Hepatocyte (in vitro differentiated cells): ENCODE measurements at places on chromosomes 16 and 17.

DNA sequence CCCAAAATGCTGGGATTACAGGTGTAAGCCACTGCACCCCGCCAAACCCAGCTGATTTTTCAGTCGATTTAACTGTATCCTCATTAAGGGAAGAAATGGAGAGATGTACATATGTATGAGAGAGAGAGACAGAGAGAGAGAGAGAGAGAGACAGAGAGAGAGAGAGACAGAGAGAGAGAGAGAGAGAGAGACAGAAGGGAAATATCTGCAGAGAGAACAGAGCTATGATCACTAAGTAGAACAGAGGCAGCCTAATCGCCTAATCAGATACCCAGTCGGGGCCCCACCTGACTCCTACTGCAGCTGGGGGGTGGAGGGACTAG lies 70.0 kb downstream of the RBBP6 start:
- no peak for DNase-seq

GRCh38 chr17:61440697-61441096 lies 11.5 kb upstream of the TBX4 start:
- DNase-seq: no peak

DNA sequence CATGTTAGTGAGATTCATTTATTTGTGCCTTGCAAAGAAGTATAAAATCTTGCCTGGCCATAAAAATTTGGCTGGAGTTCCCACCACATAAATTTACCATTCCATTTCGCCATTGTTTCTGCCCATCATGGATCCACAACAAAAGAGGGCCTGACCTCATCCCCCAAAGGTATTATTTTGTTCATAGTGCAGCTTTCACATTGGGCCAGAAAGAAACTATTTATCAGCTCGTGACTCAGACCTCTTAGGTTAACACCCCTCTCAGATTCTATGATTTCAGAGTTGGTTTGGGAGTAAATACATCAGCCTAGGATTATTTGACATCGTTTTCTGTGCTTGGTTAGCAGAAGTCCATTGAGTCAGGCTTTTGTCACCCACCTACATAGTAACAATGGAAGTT lies 108.1 kb downstream of the SHISA6 start:
- no peak for DNase-seq

DNA sequence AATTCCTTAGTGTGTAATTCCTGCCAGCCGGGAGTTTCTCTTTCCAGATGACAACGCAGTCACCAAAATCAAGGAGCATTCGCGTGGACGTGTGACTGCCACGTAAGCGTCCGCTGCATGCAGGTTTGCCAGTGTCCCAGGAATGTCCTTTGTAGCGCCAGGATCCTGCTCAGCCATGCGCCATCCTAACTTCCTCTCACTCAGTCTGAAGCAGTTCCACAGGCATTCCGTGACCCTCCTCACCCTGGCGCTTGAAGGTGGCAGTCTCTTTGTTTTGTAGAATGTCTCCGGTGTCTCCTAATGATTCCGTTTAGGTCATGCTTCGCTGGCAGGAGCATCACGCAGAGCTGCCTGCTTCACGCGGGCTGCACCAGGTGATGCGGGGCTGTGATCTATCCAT lies 88.6 kb downstream of the RPTOR start:
- no peak for DNase-seq

DNA sequence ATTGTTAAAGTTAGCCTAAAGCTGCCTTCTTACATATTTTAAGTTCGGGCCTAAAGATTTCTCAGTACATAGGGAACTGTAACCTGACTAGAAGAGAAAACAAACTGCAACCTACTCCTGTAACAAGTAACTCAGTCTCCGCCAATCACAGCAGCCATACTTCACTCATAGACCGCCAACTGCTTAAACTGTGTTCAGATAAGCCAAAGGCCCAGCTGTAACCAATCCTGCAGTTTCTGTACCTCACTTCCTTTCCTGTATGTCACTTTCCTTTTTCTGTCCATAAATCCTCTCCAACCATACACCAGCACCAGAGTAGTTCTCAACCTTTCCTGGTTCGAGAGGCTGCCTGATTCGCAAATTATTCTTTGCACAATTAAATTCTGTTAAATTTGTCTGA lies 41.5 kb downstream of the GLG1 start:
- DNase-seq: no peak

DNA sequence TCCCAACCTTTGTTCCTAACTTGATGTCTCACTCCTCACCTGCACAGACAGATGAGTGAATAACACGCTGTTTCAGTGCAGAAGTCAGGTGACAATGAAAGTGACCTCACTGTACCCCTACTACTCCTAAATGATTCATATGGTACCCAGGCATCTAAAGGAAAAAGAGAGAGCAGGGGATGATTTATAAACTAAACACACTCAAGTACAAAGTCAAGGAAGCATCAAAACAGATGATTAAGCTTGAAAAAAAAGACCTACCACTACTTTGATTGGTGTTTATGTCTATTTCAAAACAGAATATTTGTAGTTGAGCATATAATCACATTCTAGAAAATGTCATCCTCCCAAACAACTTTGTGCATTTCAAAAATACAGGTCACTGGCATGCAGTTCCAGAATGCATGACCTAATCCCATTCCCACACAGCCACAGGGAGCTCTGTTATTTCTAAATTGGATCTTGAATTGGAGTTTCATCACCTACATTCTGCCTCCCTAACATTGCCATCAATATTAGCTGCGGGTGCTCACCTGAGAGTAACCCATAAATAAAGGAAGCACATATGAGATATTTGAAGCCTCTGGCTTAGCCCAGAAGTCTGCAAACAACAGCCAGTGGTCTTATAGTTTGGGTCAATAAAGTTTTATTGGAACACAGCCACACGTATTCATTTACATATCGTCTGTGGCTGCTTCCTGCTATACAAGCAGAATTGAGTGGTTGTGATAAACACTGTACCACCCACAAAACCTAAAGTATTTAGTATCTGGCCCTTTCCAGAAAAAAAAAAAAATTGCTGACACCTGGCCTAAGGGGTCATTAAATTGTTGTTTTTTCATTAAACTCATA lies 14.0 kb downstream of the HS3ST3A1 start:
- no peak for DNase-seq

DNA sequence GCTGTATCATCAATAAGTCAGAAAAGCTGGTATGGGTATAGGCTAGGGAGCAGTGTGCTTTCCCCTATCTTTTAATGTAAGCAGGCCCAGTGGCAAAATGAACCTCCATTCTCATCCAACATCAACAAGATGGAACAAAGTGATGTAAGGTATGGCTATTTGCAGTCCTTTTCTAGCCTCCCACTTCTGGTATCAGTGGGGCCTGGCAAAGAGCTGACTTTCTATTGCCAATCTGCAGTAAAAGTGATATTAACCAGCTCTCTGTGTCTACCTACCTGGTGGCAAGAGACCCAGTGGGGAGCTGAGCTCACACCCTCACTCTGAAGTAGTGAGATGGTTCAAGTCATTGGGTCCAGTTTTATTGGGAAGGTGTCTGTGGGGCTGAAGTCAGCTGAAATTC lies 1492.6 kb downstream of the CDH11 start:
- DNase-seq: no peak

DNA sequence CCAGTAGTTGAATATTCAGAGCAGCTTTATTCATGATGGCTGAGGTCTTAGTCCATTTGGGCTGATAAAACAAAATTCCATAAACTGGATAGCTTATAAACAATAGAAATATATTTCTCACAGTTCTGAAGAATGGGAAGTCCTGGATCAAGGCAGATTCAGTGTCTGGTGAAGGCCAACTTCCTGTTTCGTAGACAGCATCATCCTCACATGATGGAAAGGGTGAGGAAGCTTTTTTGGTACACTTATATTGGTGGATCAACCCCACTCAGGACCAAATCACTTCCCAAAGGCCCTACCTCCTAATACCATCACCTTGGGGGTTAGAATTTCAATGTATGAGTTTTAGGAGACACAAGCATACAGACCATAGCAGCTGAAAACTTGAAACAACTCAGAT lies 224.2 kb downstream of the CYB561 start:
- no peak for DNase-seq

- no peak for DNase-seq
Observed at GRCh38 chr17:20961586-20961985, 81.2 kb downstream of the USP22 start.

GRCh38 chr16:66286527-66286926 lies 80.0 kb upstream of the CDH5 start:
- no peak for DNase-seq

GRCh38 chr17:35341411-35341992 lies 31.9 kb downstream of the SLFN11 start:
- DNase-seq: no peak

DNA sequence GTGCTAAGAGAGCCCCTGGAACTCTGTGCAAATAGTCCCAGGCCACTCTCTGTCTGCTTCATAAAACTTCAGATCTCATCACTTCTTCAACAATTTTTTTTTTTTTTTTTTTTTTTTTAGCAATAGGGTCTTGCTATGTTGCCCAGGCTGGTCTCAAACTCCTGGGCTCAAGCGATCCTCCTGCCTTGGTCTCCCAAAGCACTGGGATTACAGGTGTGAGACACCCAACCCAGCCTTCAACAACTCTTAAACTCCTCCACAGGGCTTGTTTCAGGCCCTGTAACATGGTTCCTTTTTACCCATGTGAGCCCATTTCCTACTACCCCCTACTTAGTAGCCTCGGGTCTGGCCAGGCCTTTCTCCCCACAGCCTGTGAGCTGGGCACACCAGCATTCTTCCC lies 39.3 kb upstream of the ICAM2 start:
- no peak for DNase-seq

GRCh38 chr16:86289304-86289703 lies 221.0 kb upstream of the FOXF1 start:
- DNase-seq: no peak

DNA sequence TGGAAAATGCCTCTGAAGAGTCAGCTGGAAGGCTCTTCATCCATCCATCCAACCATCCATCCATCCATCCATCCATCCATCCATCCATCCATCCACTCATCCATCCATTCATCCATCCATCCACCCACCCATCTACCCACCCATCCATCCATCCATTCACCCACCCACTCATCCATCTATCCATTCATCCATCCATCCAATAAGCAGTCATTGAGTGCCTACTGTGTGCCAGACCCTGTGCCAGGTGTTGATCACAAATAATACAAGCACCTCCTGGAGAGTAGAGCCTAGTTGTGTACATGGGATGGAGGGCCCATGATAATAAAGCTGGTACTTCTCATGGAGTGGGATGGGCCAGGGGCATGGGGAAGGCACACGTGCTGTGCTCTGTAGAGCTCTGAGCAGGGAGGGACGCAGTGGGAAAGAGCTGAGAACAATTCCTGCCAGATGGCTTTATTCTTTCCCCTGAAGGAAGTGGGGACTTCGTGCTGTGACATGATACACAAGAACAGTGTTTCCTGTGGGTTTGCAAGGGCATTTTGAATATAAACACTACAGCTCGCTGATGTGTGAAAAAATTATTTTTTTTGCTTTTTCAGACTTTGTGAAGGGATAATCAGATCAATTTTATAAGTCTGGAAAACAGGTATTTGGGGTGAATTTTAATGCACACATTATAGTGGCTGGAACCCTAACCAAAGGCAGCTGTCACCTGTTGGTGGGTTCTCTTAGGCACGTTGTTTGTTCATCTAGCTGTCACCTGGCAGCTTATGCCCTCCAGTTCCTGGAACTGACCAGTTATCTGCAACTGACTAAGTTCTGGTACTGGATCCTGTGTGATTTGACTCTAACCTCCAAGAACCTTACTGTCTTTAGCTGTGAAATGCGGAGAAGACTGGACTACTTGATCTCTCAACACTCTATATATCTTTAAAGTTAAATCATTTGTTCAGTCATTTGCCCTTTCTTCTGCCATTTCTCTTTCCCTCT lies 61.3 kb downstream of the PRKCB start:
- no peak for DNase-seq

DNA sequence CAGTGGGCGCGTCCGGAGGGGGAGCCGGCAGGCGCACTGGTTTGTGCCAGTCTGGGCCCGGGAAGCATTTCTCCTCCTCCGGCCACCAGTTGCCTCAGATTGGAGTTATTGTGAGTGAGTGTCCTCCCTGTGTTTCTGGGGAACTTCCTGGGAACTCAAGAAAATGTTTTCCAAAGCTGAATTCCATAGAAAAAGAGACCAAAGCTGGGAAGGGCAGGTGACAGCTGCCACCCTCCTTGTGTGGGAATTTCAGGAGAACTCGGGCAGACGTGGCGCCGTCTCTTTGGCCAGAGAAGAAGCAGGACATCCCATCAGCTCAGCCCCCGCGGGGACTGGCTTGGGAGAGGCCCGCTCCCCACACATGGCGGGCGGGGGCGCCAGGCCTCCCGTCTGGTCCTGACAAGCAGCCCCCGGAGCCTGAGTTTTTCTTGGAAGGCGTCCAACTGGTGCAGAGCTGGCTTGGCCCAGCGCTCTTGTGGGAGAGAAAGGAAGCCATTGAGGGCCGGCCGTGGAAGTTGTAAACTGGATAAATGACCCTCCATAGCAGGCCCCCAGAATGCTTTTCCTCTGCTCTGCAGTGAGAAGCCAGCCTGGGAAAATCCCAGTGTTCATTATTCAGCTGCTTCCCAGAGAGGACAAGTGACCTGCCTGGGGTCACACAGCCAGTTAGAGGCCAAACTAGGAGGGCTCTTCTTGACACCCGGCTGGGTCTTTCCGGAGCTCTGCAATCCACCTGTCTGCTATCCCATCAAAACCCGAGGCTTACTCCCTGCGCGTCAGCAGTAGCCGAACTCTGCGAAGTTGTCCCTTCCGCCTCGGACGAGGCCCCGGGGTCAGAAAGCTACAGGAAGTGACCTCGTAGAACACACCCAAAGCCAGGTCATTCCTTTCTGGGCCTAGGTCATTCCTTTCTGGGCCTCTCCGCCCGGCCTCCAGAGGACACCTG lies 39.2 kb upstream of the GSE1 start:
- DNase-seq: peak; percentile 80

GRCh38 chr16:73064212-73064993 lies 16.5 kb upstream of the ZFHX3 start:
- DNase-seq: no peak

- no peak for DNase-seq
Observed at GRCh38 chr16:346587-346986, 5.9 kb downstream of the AXIN1 start.

- no peak for DNase-seq
Observed at GRCh38 chr16:82672676-82673075, 45.9 kb downstream of the CDH13 start.

DNA sequence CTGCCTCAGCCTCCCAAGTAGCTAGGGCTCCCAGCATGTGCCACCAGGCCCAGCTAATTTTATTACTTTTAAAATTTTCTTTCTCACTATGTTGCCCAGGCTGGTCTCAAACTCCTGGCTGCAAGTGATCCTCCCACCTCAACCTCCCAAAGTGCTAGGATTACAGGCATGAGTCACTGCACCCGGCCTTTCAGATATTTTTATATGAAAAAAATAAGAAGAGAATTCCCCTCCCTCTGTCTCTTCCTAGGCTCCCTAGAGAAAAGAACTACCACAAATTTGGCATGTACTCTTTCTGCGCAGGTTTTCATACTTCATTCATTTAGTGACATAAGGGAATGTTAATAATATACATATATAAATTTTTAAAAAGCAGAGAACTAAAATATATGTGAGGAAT lies 21.7 kb upstream of the SMURF2 start:
- DNase-seq: no peak

- DNase-seq: peak; percentile 94
Observed at GRCh38 chr16:87765776-87766484, at the start of gene KLHDC4. KLHDC4 (minus strand) TSS chr16:87765986; CDS start chr16:87765890, 96 bp downstream.

GRCh38 chr17:9002606-9003354 lies 18.5 kb upstream of the NTN1 start:
- DNase-seq: peak; percentile 55

- no peak for DNase-seq
Observed at GRCh38 chr17:82941021-82942001, 101.5 kb upstream of the ZNF750 start.
